ENCODE measurements at places on chromosomes 1 and 21.

- no peak for DNase-seq
Observed at GRCh38 chr1:81121306-81121705, 679.4 kb upstream of the ADGRL2 start.

GRCh38 chr1:238377280-238377919, 486.7 kb upstream of the ZP4 start:
- DNase-seq, result no peak

DNA sequence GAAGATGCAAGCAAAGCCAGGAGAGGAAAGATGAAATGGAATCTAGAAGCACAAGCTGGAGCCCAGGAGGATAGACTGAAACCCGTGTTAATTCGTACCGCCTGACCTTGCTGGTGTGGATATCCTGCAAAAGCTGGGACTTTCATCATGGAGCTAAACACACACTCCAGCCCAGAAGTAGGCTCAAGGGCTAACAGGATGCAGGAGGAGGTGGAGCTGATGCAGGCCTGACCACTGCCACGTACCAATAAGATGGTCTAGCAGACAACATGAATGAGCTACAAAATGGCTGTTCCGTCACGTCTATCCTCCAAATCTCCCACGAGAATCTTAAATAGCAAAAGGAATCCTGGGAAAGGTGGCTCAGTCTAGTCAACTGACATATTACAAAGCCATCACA, 270.3 kb downstream of the SDCCAG8 start:
- no peak for DNase-seq

DNA sequence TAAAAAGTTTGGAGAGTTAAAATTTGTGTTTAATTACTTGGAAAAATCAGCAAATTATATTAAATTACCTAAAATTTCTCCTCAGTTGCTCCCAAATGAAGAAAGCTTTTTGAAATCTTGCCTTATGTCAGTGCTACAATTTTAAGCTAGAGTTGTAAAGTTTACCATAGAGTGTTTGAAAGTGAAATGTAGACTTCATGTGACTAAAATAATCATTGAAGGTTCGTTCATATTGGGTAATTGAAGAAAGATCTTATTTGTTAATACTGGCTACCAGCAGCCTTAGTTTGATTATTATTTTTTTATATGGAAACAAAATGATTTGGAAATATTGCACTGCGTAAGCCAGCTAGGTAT, 4.4 kb downstream of the DYRK1A start:
- DNase-seq, result no peak

DNA sequence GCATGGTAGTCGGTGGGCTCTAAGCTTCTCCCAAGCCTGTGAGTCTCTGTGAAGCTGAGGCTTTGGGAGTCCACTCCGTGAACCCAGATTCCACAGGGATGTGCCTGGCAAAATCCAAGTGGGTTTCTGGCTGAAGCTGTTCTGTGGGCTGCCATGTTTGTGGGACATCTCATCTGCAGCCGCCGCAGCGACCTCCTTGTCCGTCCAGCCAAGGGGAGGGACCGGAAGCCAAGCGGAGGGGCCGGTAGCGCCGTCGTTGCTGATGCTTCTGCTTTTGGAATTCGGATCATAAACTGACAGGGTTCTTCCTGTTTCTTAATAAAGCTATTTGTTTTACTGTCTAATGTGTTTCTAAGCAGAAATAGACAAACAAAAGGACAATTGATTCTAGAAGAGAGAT, 13.3 kb downstream of the KIF26B start:
- DNase-seq, result no peak

DNA sequence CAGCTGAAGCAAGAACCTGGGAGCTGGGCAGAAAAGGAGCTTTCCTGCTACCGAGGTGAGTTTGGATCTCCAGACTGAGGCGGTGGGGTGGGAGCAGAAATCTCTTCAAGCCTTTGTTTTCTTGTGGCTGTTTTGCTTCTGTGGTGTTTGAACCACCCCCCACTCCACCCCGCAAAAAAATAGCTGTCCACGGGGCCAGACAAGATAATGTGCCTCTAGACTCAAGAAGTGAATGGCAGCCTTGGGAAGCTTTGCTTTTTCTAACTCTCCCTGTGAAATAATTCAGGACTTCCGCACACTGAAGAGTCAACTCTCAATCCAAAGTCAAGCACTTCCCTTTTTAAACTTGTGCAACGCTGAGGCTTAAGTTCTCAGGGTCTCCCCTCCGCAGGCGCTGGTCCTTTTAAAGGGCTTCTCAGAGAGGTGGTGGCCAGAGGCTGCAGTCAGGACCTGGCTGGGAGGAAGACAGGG, 159.6 kb upstream of the COA6 start:
- DNase-seq, result no peak

DNA sequence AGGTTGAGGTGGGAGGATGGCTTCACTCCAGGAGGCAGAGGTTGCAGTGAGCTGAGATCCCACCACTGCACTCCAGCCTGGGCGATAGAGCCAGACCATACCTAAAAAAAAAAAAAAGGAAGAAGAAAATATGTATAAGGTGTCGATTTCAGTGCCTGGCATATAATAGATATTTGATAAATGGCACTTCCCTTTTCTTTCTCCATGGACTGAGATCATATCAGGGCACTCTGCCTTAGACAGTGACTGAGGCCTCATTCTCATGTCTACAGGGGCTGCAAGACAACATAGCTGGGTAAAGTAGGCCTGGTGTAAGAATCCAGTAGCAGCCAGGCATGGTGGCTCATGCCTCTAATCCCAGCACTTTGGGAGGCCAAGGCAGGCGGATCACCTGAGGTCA, 21.2 kb downstream of the PCAT6 start:
- DNase-seq, result no peak

DNA sequence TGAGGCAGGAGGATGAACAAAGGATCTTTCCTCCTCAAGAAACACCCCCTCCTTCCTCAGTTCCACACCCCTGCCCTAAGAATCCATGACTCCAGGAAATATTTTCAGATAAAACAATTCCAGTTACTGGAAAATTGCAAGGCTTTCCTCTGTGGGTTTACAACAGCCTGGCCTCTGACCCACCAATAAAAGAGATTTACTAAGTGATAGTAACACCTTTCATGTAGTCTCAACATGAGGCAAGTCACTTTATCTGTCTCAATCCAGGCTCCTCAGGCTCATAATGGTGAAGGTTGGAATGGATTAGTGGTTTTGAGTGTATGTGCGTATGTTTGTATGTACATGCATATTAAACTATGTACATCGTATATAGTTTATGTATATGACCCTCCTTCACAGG, 71.4 kb upstream of the PPP2R5A start:
- DNase-seq, result no peak

DNA sequence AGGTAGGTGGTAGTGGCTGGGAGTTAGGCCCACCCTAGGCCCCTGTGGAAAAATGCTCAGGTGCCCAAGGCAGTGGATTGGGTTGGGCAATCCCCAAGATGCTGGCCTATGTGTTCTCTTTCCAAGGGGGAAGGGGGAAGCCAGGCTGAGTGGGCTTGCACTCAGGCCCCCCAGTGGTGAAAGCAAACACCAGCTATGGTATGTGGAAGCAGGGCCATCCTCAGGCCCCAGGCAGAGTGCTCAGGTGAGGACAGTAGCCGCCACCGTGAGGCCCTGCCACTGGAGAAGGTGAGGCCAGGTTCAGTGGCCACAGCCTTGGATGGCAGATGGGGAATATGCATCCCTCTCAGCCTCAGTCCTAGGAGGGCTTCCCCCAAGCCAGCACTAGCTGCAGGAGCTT, 11.8 kb downstream of the LY9 start:
- DNase-seq, result no peak

GRCh38 chr1:243475966-243476365, 220.1 kb downstream of the SDCCAG8 start:
- no peak for DNase-seq

DNA sequence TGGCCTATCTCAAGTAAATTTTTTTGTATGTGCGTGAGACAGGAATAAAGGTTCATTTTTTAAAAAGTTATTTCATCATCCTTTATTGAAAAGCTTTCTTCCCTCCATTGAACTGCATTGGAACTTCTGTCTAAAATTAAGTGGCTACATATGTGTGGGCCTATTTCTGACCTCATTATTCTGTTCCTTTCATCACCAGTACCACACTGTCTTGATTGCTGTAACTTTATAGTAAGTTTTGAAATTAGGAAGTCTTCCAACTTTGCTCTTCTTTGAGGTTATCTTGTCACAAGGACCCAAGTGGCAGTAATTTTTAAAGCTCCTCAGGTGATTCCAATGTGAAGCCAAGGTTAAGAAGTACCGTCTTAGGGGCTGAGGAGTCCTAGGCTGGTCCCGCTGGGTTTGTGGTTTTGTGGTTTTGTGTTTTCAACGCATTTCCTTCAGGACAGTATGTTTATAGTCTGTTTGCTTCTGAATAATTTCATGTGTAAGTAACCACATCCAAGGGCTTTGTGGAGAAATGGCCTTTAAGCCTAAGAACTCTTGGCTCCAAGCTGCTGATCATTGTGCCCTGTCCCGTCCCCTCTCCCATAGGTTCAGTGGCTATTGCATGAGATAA, 12.4 kb upstream of the SCAF4 start:
- no peak for DNase-seq

DNA sequence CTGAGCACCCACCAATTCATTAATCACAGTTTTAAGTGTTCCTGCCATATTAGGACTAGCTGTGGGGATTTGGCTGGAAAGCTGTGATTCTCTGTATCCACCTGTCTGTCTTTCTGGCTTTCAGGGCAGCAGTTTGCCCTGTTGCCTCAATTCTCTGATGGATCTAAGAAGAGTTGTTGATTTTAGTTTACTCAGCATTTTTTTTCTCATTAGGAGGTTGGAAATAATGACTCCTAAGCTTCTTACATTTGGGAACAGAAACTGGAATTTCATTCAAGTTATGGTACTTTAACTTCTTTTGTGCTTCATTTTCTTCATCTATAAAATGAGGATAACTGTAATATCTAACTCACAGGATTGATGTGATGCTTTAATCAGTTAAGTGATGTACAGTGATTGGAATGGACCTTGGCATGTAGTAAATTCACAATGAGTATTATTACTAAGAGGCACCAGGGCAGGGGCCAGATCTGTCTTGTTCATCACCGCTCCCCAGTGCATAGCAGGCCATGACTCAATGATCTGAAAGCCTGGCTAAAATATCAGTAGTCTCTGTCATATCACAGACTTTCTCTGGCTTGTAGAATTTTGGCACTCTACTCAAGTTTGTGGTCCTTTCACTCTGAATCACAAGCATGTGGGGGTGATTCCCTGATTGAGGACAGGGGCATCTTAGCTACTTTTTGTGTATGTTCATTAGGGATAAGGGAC, 51.4 kb upstream of the GREM2 start:
- no peak for DNase-seq

GRCh38 chr21:35256468-35256988, 207.4 kb upstream of the RUNX1 start:
- peak; percentile 99 for DNase-seq

GRCh38 chr1:92484472-92485380, 2.0 kb downstream of the GFI1 start:
- peak; percentile 11 for DNase-seq

- peak; percentile 28 for DNase-seq
Observed at GRCh38 chr1:185720633-185721272, 13.4 kb upstream of the HMCN1 start.

GRCh38 chr1:232260861-232261260, 369.1 kb downstream of the SIPA1L2 start:
- DNase-seq, result peak; percentile 46

GRCh38 chr1:56806804-56807203, 12.4 kb downstream of the FYB2 start:
- DNase-seq, result no peak

DNA sequence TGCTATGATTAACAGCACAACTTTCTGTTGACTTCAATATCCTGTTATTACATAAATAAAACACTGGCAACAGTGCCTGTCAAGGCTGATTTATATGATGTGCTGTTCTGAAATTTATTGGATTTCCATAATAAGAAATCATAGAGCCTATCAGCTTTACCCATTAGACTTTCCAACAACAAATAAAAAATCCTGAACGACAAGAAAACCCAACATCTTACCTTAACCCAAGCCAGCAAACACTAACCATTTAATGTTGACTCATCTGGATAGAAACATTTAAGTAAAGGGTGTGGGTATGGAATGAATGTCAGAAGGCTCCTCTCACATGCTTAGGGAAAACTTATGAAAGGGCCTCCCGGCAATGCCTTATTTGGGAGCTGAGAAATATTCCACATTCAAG, 165.1 kb downstream of the SLC45A1 start:
- peak; percentile 14 for DNase-seq

GRCh38 chr1:26539722-26540121, 10.2 kb downstream of the RPS6KA1 start:
- DNase-seq, result no peak

DNA sequence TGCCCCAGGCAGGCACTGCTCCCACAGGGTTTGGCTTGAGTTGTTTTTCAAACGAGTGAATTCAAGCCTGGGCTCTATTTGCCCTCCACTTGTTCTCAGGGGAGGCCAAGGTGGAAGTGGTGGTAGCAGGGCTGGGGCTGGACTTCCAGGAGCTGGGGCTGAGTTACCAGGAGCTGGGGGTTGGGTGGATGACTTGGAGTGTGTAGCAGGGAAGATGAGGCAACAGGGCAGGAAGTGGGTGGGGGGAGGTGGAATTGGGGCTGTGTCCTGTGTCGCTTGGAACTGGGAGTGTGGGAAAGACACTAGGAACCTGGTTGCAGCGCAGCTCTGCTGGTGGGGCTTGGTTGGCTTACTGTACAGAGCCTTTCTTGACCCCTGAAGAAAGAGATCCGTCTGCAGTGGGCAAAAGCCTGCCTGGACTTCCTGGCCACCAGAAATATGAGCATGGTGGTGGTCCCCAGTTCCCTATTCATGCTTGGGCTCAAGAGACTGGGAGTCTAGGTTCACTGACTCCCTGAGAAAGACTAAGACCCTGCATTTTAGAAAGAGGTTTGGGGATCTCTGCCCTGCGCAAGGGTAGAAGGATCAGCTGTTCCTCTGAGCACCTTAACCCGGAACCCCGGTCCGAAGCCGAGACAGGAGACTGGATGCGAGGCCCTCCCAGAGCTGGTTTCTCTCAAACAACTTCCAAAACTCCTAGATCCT, 3.1 kb downstream of the TFAP2E start:
- no peak for DNase-seq

DNA sequence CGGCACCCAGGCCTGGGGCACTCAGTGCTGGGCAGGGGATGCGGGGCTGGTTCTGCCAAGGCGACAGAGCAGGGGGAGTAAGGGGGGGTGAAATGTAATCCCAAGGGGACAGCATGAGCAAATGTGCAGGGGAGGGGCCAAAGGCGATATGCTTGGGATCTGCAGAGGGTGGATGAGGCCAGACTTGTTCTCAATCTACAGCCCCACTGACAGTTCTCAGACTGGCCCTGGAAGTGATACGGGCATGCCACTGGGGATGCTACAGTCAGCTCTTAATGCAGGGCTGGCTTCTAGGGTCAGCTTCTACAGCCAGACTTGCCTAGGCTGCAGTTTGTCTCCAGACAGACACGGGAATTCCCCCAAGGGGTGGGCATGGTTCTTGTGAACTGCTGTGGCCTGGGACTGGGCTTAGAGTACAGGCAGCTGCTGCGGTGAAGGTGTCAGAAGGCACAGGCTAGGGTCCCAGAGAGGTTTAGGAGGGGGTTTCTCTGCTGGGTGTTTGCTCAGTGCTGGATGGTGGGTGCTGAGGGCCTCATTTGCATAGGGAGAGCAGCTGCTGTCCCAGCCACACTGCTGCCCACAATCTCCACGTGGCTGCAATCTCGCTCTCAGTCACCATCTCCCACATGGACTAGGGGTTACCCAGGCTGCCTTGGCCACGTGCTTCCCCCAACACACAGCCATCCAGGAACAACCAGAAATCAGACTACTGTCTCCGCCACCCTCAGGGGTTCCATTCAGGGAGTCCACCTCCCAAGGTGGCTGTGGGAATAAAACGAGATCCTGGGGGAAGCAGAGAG, 190.1 kb downstream of the HIVEP3 start:
- no peak for DNase-seq

Data from mammary epithelial cell (primary cell).